Liver (tissue), 10 donors: ENCODE measurements at places on chromosomes 16 and 17. TPM values are rescaled to one million over a fixed set of nuclear protein-coding genes. Genes with fewer than 3 reads are reported as not detected.

The CHST6 gene
- not detected for polyA plus RNA-seq

The CACNG1 gene
- polyA plus RNA-seq = not detected

The OR2C1 gene
- not detected for polyA plus RNA-seq

The HSD17B1 gene
- 1.8 TPM for polyA plus RNA-seq

The PCYT2 gene
- 63.9 TPM for polyA plus RNA-seq

The CYBA gene
- polyA plus RNA-seq = 59.5 TPM
